ENCODE measurements at places on chromosomes 3 and 15.

DNA sequence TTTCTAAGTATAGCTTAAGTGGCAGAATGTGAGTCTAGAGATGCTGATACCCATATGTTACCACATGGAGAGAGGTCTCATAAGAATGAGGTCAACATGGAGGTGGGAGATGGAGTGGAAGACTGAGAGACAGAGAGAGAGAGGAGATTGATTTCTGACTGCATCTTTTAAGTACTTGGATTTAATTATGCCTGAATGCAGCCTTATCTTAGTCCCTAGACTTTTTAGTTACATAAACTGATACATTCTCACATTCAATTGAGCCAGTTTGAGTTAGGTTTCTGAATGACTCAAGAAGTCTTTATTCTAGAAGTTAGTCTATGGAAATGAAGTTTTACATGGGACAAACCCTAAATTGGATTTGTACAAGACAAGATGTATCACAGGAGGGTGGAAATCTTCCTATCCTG is 58.5 kb upstream of the TNFSF10 start:
- no peak for DNase-seq

GRCh38 chr3:53804697-53805462 is 41.3 kb downstream of the CHDH start:
- no peak for DNase-seq

GRCh38 chr15:71334873-71335272 is 219.6 kb downstream of the THSD4 start:
- no peak for DNase-seq

DNA sequence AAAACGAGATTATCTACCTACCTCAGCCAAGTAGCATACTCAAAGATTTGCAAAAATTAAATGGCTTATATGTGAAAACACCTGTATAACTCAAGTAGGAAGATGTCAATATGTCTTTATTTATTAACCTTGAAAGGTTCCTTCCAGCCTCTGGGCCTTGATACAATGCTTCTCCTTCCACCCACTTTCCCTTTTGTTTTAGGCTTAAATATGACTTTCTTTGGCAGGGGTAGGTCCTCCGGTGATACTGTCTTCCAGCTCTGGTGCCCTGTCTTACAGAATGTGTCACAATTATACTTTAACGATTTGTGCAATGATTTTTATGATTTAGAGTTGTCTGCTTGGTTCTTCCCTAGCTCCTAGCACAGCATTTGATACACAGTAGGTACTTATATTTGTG is 4.1 kb downstream of the LINS1 start:
- DNase-seq = no peak

DNA sequence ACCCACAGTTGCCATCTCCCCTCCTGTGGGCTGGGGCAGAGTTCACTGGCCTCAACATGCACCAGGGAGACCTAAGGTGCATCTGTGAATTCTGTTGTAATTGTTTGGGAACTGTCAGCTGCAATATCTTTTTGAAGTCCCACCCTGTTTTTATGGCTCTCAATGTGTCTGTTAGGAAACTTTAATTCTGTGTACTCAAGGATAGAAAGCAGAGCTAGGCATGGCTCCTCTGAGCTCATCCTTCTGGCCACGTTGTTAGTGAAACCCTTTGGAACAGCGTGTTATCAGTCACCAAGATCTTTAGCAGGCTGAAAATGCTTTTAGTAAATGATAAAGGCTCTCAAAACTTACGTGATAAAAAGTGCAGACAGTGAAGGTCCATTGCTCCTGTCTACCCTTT is 33.6 kb upstream of the MTMR10 start:
- no peak for DNase-seq

- DNase-seq = no peak
These were observed 27.6 kb downstream of the TKT start for GRCh38 chr3:53227993-53228885.

GRCh38 chr3:187049462-187050101 is 89.7 kb downstream of the RPL39L start:
- DNase-seq = no peak

GRCh38 chr15:55796321-55796965 is 53.5 kb upstream of the PRTG start:
- DNase-seq = no peak

DNA sequence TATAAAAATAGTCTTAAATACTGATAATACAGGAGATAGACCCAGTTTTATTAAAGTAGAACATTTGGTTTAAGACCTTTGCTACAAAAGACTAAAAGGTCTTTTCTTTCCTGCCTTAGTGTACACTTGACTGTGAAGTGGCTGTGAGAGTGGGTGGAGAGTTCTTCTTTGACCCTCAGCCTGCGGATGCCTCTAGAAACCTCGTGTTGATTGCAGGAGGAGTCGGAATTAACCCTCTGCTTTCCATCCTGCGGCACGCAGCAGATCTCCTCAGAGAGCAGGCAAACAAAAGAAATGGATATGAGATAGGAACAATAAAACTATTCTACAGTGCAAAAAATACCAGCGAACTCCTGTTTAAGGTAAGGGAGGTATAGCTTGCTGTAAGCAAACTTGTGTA is 36.5 kb downstream of the OXNAD1 start:
- DNase-seq = no peak

DNA sequence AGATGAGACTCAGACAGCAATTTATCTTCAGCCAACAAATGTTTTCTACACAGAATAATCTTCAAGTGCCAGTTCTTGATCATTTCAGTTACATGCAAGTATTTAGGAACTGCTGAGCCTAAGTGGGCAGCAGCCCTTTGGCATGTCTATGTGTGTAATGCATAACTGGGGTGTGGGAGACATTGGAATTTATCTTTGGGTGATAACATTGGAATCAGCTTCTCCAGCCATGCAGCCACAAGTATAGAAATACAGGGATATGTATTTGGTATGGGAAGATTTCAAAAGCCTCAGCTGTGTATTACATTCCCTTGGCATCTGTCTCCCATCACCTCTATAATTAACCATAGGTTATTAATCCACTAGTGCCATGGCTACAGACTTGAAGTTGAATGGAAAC is 63.4 kb upstream of the FOXP1 start:
- no peak for DNase-seq

DNA sequence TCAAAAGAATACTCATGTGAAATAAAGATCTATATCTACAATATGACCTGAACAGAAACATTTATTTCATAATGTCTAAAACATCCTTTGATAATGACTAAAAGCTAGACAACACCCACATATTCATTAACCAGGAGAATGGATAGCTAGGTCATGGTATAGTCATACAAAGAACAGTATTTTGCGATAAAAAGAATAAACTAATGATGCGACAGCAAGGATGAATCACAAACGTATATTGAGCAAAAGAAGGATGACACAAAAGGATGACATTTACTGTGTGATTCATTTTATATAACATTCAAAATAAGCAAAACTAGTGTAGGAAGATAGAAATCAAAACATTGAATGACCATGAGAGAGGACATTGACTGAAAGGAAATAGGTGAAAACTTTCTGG is 1233.1 kb downstream of the OTOL1 start:
- DNase-seq = no peak

- DNase-seq = no peak
These were observed 56.1 kb upstream of the ADAMTS9 start for GRCh38 chr3:64743887-64744243.

- no peak for DNase-seq
These were observed 231.0 kb upstream of the TLE3 start for GRCh38 chr15:70328679-70329115.

GRCh38 chr15:62853114-62853840 is 189.3 kb upstream of the TPM1 start:
- no peak for DNase-seq

DNA sequence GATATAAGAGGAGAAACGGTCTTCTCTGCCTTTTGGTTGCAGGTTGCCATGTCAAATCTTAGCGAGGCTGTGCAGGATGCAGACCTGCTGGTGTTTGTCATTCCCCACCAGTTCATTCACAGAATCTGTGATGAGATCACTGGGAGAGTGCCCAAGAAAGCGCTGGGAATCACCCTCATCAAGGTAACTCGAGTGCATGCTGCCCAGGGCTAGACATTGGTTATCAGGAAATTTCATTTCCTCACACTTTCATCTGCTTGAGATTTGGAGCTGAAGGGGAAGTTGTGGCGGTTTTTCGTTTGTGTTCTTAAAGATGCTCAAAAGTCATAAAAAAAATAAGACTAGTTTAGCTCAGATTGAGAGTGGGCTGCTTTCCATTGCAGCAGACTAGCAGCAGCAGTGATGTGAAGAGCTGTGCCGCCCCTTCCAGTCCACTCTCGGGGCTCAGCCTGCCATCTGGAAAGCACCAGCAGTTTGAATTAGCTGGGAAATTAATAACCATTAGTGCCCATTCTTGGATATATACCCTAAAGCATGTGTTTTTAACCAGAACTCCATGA is 32.2 kb downstream of the GPD1L start:
- DNase-seq = peak; percentile 19

- no peak for DNase-seq
These were observed 178.2 kb downstream of the RAB11A start for GRCh38 chr15:66047321-66048024.

DNA sequence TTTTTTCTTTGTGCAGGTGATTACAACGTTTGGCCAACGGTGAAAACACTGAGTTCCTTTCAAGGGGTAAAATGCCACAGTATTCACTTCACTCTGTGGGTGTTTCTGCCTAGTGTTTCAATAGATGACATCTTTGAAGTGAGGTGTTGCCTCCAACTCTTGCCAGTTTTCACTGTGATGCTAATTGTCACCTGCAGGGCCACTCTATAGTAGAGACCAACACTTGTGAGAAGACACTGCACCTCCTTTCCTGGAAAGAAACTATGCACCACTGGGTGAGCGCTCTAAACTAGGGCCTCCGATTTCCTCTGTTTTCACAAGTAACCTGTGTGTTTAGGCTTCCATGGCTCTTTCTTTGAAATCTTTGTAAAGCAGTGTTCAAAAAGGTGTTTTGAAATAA is 98.3 kb downstream of the THRB start:
- DNase-seq = no peak

GRCh38 chr3:197001972-197002700 is 27.5 kb downstream of the MELTF start:
- DNase-seq = no peak

- no peak for DNase-seq
These were observed 346.9 kb downstream of the PLCL2 start for GRCh38 chr3:17231537-17232261.

GRCh38 chr15:99565049-99565298 is 810 bp upstream of the MEF2A start:
- DNase-seq = no peak

DNA sequence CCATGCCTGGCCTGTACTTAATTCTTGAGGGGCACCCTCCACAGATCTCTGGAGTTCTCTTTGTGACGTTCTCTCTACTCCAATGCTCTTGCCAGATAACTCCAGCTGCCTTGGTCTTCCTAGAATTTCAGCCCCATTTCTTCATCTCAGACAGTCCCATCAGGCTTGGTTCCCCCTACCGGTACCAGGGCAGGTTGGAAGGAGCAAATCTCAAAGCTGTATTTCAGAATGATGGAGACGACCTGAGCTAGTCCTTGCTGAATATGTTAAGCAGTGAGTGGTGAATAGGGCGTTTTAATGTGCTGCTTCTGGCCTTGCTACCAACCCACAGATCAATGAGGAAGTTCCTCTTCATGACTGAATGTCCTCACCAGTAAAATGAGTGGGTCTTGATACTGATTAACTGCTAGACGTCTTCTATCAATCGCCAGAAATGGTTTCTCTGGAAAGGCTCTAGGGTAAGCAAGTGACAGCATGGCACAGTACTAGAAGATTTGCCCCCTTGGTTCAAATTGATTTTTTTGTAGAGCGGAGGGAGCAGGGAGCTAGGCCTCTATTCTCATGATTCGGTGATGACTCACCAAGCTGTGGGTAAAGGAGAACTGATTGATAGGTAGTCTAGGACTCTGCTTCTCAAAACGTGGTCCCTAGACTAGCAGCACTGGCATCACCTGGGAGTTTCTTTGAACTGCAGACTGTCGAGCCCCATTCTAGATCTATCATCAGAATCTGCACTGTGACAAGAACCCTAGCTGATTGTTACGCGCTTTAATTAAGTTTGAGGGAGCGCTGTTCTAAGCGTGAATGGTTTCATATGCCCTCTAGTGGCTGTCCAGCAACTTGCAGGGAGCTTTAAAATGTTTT is 67.8 kb downstream of the UBP1 start:
- DNase-seq = peak; percentile 4

GRCh38 chr3:134827213-134827612 is 32.2 kb downstream of the EPHB1 start:
- no peak for DNase-seq

- DNase-seq = no peak
These were observed 9.1 kb upstream of the CEMIP start for GRCh38 chr15:80769829-80770705.

- DNase-seq = no peak
These were observed 22.6 kb downstream of the PLA2G4D start for GRCh38 chr15:42071717-42072116.

DNA sequence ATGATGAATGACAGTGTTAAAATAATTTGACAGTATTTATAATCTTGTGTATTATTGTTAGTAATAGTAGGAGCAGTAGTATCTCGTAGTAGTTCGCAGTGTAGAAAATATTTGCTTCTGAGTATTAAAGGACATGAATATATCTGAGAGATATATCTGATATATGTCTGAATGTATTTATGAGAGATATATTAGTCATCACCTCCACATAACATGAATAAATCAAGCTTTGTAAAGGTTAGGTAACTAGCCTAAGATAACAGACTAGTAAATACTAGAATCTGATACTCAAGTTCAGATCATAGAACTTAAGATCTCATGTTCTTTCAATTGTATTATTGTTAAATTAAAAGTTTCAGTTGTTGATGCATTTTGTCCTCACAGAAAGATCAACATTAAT is 130.5 kb downstream of the UBE2E2 start:
- no peak for DNase-seq

Data from GDM1 (cell line).